Hematopoietic multipotent progenitor cell treated with erythropoietin and hydrocortisone succinate and interleukin-3 and kit ligand, for 6 days (in vitro differentiated cells): ENCODE measurements at places on chromosomes 1 and 21.

DNA sequence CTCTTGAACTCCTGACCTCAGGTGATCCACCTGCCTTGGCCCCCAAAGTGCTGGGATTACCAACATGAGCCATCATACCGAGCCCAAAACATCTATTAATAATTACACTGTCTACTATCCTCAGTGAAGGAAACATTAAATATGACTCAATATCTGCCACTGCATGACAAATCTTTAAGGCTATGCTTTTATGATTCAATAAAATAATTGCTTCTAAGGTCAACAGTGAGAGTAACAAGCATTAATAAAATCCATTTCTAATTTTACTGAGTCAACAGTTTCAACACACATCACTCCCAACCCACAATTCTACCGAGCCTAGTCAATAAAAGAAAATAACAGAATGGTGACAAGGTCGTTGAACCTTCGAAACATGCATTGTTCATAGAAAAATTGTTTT is 125.5 kb upstream of the CHRM3 start:
- no peak for DNase-seq

DNA sequence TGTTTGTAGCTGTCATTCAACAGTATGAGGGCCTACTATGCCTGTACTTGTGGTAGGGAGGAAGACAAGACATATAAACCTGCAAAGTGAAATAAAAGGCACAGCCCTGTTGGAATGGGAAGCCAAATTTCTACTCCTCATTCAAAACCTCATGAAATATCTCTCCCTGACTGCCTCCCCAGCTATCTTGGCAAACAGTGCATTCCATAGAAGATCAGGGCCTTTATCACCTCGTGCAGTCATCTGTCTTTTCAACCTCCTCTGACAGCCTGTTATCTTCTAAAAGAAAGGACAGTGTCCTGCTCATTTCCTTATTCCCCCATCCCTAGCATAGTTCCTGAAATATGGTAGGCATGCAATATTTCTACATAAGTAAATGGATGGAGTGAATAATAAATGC is 71.0 kb downstream of the SH3GLB1 start:
- DNase-seq: peak; percentile 66

DNA sequence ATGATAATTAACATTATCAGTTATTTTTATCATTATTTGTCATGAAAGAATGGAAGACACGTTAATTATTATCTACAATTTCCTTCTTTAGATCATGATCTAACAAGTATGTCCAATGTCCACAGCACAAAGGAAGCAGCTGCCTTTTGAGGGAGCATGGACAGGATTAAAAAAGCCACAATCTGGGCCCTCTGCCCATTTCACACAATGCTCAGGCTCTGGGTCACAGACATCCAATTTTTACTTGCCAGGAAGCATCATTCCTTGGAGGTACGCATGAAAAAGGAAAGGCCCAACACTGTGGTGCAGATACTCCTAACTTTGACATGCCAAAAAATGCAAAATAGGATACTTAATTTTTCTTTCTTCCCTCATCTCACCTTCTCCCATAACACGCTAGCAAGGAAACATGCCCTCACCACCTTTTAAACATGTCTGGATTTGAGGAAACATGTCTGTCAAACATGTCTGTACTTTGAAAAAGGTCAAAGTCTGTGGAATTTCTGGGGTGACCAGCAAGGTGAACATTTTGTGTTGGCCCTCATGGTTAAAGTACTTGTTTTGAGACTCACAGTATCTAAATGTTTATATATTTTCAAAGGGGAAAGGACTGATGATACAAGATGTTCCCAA is 40.0 kb downstream of the GADD45A start:
- peak; percentile 49 for DNase-seq

- peak; percentile 91 for DNase-seq
Measured at GRCh38 chr1:3775490-3776230, 3.1 kb downstream of the SMIM1 start.

DNA sequence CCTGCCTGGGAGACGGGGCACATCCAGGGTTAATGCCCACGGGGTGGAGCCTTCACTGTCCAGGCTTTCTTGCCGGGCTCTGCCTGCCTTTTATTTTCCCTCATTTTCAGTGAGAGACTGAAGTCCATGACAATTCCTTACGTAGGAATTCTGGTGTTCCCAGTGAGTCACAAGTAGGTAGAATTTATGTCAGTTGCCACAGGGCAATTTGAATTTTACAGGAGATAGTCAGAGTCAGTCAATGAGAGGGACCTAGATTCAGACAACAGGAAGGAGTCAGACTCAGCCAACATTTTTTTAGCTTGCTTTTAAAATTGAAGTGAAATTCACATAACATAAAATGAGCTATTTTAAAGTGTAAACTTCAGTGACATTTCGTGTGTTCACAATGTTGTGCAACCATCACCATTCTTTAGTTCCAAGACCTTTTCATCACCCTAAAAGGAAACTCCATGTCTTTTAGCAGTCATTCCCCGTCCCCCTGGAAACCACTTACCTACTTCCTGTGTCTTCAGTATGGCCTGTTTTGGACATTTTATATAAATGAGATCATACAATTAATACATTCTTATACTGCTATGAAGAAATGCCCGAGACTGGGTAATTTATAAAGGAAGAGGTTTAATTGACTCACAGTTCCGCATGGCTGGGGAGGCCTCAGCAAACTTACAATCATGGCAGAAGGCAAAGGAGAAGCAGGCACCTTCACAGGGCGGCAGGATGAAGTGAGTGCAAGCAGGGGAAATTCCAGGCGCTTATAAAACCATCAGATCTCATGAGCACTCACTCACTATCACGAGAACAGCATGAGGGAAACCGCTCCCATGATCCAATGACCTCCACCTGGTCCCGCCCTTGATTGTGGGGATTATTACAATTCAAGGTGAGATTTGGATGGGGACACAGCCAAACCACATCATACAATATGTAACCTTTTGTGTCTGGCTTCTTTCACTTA is 14.6 kb downstream of the AJAP1 start:
- no peak for DNase-seq

- DNase-seq: peak; percentile 16
Measured at GRCh38 chr1:64006276-64007051, 197.0 kb upstream of the UBE2U start.

DNA sequence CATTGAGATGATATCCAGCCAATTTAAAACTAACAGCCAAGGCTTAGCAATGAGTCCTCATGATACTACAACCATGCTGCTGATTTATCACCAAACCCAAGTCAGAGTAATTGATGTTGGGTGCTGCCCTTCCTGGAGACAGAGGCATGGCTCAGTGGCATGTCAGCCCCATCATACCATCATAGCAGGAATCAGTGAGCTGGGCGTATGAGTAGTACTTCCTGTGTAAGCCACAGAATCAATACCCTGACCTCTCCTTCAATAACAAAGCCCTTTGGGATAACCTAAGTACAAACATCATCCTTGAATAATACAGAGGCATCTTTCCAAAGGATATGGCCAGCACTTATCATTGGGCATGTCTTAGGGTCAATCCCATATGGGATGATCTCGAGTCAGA is 3.0 kb upstream of the LCE1E start:
- DNase-seq: no peak
